CD4-positive, alpha-beta T cell treated with Interleukin-6 for 4 hours (primary cell): ENCODE measurements at places on chromosomes 4 and X.

DNA sequence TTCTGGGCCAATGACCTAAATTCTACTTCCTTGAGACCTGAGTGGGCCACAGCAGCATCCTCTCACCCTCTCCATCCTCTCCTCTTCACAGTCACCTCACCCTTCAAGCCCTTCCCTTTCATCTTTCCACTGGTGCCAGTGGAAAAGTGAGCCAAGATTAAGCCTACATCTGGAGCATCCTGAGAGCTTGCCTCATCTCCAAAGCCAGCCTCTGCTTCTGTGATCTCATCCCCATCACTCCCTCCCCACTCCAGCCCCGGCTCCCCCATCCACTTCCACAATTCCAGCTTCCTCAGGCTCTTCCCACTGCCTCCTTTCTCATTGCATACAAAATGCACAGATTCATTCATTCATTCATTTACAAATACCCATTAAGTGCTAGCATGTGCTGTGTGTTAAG is 10.1 kb upstream of the RASL11B start:
- DNase-seq, result no peak

DNA sequence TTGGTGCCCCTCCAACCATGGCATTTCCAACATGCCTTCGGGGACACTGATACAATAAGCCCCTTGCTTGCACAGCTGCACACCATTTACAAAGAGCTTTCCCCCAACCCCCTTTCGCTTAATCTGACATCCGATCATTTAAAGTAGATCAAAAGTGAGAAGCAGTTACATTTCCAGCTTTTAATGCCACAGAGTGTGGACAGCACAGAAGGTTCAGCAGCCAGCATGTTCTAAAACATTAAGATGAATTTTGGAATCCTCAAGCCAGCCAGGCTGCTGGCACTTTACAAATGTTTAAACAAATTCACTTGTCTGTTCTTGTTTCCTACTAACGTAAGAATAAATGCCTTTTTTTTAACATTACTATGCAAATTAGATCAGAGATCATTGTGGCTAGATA is 284.4 kb upstream of the LDB2 start:
- DNase-seq, result no peak

DNA sequence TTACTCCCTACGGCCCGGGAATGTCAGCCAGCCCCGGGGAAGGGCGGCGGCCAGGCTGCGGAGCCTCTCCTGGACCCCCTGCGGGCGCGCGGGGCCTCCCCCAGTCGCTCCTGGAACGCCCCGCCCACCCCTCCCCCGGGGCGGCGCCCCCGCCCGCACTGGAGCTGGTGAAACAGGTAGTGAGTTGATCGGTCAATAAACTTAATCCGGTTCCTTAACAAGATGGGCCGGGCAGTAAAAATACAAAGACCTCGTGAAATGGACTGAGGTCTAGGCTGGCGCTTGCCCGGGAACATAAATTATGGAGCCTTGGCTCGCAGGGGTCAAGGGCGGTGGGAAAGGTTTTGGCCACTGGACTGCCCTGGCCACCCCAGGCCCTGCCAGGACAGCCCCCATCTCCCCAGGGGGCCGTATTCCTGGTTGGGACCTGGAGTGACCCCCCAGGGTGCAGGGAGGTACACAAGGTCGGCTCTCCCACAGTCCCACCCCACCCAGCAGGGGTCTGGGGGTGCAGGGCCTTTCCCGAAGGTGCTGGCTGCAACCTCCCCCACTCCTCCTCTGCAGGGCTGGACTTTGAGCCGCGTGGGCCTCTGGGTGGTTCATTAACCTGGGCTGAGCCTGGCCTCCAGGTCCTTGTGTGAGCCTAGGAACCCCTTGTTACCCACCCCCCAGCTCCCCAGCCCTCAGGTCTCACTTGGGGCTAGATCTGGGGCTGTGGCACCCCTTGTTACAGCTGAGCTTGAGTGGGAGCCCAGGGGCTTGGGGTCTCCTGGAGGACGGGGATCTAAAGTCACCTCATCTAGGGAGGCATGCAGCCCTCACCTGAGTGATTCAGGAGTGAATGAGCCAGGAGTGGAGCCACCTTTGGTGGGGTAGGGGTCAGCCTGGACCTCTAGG is 2.5 kb downstream of the FGFR3 start:
- peak; percentile 7 for DNase-seq

GRCh38 chr4:142334931-142335330 is 511.2 kb downstream of the INPP4B start:
- no peak for DNase-seq

DNA sequence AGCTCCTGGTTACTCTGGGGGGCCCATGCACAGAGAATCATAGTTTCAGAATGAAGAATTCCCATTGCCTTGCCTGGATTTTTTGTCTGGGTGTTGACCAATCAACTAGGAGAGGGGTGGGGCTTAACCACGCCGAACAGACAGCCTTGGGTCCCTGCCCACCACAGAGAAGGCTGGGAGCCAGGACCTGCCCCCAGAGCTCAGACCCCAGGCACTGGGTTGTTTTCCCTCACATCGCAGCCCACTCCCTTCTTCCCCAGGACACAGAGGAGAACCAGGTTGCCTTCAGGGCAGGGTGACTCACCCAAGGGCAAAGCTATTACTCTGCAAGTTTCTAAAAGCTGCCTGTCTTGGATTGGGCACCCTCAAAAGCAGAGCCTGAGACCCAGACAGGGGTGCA is 23.3 kb upstream of the CRMP1 start:
- no peak for DNase-seq

- DNase-seq, result peak; percentile 54
These were observed 1.1 kb downstream of the HCFC1 start for GRCh38 chrX:153970357-153971123.

- DNase-seq, result no peak
These were observed 17.4 kb upstream of the AFAP1 start for GRCh38 chr4:7956934-7957656.

GRCh38 chrX:38991656-38992440 is 190.6 kb downstream of the MID1IP1 start:
- DNase-seq, result no peak

GRCh38 chr4:38075370-38076152 is 115.4 kb downstream of the PTTG2 start:
- no peak for DNase-seq

DNA sequence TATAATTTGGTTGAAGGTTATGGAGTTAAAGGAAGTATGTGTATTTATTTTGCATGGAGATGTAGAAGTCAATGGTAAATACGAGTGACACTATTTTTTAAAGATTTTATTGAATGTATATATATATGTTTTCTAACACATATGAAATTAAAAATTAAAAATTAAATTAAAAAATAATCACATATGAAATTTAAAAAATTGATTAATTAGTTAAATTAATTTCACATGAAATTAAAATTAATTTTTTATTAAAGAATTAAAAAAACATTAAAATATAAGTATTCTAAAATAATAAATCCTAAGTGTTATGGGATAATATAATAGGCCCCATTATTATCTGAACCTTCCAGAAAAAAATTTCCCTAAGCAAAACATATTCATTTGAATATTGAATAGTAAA is 1163.5 kb downstream of the ARAP2 start:
- no peak for DNase-seq

DNA sequence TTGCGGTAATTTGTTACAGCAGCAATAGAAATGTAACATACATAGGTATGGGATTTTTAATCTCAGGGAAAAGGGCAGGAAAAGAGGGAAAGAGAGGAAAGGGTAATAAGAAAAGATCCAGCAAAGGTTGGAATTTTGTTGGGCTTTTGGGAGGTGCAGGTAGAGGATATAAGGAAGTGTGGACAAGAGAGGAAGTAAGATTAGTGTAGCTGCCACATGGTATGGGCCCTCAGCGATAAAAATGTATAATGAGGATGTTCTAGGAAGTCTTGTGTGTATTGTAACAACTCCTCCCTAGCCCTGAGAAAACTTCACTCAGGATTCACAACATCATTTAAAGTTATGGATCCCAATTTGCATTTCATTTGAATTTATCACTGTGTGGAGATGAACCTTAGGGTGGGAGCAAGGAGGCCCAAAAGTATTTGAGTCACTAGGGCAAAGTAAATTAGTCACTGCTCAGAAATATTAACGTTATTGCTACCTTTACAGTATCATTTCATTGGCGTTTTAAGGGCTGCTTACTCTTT is 2.8 kb upstream of the IL21 start:
- DNase-seq, result no peak

DNA sequence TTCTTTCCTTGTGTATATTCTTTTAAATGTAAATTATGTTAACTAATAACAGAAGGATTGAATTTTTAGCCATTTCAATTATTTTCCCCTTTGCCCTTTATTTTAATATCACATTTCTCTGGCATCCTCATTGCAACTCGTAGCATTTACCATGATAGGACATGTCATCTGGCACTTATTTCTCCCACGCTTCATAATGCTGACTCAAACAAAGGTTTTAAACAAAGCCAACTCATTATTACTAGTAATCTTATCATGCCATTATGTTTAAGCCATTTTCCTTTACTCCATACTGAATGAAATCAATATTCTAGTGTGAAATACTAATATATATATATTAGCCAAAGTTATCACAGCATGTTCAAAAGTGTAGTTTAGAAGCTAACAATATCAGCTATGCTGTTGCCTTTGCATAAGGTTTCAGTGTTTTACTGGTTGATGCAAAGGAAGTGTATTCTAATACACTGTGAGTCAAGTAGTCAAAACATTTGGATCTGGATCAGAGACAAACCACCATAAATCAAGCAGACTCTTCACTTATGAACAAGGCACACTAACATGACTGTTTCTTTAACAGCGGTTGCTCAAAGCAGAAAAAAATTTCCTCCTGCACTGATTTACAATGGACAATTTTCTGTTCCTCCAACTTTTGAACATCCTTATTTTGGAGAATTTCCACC is 281.6 kb downstream of the SLC7A11 start:
- DNase-seq, result no peak

GRCh38 chrX:9555354-9555753 is 90.5 kb downstream of the TBL1X start:
- DNase-seq, result no peak
